ENCODE measurements at places on chromosomes 1 and 21.
A peak's percentile ranks its signal among the peaks of the same experiment; 100 is the strongest.

- DNase-seq, result peak; percentile 98
These were observed at the start of gene GPR3 for GRCh38 chr1:27392096-27392777. TSS of gene GPR3 (plus strand) at chr1:27392622. CDS start at chr1:27393799, 1,177 bp downstream.

DNA sequence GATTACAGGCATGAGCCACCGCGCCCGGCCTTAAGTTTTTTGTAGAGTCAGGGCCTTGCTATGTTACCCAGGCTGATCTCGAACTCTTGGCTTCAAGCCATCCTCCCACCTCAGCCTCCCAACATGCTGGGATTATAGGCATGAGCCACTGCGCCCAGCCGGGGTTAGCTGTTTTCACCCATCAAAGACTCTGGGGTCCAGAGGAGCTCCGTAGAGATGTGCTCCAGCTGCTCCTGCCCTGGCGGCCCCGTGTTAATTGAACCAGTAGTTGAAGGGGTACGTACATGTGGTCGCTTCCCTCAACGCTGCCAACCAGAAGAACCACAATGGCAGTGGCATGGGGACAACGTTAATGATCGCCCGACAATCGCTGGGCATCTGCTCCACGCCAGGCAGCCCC, 72.0 kb downstream of the NPHP4 start:
- DNase-seq, result no peak

DNA sequence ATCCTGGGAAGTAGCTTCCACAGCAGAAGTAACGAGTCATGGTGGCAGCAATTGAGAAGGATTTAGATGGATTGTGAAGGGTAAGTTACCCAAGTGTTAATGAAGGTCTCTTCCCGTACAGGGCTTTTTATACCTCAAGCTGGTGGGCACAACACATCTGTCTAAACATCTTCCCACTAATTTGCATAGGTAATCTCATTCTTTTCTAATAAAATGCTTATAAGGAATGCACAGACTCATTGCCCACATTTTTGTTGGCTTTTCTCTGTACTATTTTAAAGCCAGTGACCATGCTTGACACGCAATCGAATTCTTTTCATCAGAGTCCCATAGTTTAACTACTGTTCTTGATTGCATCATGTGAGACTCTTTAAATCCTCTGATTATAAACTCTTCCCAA, at the start of gene KRTAP7-1:
Gene KRTAP7-1, minus strand, starts transcription at position 101 of the 400 bp plus-strand sequence. Its CDS starts 61 bp downstream, at position 40.
- no peak for DNase-seq

- DNase-seq, result no peak
These were observed 69.2 kb downstream of the SH3GLB1 start for GRCh38 chr1:86773341-86774288.

GRCh38 chr21:29265690-29266479, 32.8 kb upstream of the BACH1 start:
- peak; percentile 68 for DNase-seq

DNA sequence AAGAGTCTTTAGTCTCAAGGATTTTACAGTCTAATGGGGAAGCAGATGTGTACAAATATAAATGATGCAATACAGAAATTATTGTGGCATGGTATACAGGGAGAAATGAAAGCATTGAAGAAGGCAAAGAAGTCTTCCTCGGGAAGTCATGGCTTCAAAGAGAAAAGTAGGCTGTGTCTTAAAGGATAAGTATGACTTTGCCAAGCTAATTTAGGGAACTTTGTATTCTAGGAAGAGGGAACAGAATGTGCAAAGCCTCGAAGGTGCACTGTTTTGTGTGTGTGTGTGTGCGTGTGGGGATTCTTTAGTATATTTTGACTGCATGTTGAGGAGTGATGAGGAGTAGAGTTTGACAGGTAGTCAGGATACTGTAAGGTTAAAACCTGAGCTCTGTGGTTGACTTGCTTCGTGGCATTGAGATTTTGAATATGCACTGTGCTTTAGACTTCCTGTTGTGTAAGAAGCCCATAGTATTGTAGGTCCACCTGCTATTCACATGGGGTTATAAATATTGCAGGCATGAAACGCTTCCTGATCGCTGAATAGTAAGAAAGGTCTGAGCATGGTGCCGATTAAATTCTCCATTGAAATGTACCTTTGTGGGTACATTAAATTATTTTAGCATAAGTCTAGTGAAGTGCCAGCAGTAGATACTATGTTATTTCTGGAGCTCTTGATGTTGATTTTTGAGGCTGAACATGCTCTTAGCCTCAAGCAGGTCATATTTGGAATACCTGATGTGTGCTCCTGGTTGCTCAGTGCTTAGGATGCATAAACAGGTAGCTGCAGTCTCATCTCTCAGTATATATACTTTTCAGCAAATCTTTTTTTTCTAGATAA, 8.0 kb downstream of the SMAP2 start:
- DNase-seq, result no peak

DNA sequence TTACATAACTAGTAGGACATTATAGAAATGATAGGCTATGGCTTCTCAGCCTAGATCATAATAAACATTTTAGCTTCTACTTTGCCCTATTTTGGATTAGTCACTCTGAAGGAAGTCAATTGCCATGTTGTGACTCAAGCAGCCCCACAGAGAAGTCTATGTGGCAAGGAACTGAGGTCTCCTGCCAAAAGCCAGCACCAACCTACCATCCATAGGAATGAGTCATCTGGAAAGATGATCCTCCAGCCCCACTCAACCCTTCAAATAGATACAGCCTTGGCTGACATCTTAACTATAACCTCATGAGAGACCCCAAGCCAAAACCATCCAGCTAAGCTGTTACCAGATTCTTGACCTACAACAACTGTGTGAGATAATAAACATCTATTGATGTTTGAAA, 76.3 kb upstream of the BEND5 start:
- no peak for DNase-seq

DNA sequence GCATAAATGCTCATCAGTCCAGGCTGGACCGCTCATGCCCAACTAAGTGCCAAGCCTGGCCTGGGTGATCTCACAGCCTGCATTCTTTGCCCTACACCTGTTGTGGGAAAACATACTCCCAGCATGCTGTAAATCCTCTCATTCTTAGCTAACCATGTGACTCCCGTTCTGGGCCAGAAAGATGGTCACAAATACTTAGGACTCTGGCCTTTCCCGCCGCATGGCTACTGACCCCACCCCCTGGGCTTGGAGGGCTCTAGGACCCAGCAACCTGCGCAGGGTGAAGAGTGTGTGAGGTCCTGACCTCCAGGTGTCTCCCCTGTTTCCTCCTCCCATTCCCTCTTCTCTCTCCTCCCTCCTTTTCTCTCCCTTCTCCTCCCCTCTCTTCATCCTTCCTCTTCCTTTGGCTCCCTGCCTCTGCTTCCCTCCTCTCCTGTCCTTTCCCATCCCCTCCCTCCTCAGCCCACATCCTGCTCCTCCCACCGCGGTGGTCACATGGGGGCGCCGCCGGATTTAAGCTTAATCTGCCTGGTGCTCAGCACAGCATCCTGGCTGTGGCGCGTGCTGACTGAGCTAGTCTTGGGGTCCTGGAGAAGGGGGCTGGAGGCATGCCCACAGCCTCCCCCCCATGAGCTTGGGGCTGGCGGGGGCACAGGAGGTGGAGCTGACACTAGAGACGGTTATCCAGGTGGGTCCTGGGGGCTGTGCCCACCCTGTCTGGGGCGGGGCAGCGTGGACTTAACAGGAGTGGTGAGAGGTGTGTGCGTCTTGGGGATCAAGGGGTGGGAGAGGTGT, at the start of gene CROCC:
Gene CROCC, plus strand, starts transcription at position 541 of the 795 bp plus-strand sequence. Its CDS starts 88 bp downstream, at position 629.
- DNase-seq, result no peak
